ENCODE measurements at places on chromosomes 12 and 14.

GRCh38 chr14:88802596-88802995 lies 9.8 kb upstream of the EML5 start:
- DNase-seq: no peak

GRCh38 chr14:64201296-64201695 lies 92.9 kb downstream of the ESR2 start:
- DNase-seq: no peak

GRCh38 chr12:132493482-132494178 lies 3.7 kb downstream of the FBRSL1 start:
- DNase-seq: no peak

GRCh38 chr12:56257071-56257470 lies 1.1 kb downstream of the ANKRD52 start:
- no peak for DNase-seq

All from glomerular endothelial cell (primary cell).